Fibroblast of lung (primary cell): ENCODE measurements at places on chromosomes 11 and 22.
A peak's percentile ranks its signal among the peaks of the same experiment; 100 is the strongest.

DNA sequence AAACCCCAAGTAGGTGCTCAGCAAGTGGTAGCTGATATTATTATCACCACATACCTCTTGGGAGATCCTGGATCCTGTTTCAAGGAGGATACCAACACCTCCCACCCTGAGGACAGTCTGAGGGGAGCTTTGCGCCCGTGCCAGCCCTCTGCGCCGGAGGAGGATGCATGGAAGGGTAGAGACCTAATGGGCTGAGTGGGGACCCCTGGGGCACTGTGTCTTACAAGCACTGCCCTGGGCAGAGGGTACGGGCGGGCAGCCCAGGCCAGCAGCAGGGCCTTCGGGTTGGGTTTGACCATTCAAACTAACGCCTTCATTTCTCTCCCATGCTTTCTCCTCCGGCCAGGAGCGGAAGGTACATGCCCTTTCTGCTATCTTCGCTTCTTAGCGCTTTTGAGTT lies 26.3 kb downstream of the MYBPC3 start:
- no peak for DNase-seq

DNA sequence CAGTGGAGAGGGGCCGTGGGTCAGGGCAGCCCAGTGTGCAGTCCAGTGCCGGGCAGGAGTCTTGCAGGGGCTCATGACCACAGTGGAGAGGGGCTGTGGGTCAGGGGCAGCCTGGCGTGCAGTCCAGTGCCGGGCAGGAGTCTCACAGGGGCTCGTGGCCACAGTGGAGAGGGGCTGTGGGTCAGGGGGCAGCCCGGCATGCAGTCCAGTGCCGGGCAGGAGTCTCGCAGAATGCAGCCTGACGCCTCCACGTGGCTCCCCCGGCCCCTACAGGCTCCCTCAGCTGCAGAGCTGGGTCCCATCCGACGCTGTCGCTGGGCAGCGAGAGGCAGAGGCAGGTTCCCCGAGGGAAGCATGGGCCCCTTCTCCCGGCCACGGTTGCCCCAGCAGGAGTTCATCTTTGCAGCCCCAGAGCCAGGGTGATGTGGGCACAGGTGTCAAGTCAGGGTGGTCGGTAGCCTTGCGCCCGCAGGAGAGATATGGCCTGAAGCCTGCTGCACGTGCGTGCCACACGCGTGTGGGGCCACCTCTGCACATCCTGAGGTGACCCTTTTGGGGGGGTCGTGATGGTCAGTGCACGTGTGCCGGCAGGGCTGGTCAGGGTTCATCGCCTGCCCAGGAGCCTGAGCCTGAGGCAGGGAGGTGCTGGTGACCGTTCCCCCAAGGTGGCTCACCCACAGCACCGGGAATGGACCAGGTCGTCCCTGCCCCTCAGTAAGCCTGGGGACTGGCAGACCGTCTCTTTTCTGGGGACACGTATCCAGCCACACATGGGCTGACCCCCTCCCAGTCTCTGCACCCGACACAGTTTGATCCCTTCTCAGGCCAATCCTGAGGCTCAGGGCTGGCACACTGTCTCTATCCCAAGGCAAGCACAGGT lies 2.9 kb downstream of the IFITM5 start:
- no peak for DNase-seq

- no peak for DNase-seq
These were observed 31.3 kb downstream of the BCR start for GRCh38 chr22:23211622-23212021.

DNA sequence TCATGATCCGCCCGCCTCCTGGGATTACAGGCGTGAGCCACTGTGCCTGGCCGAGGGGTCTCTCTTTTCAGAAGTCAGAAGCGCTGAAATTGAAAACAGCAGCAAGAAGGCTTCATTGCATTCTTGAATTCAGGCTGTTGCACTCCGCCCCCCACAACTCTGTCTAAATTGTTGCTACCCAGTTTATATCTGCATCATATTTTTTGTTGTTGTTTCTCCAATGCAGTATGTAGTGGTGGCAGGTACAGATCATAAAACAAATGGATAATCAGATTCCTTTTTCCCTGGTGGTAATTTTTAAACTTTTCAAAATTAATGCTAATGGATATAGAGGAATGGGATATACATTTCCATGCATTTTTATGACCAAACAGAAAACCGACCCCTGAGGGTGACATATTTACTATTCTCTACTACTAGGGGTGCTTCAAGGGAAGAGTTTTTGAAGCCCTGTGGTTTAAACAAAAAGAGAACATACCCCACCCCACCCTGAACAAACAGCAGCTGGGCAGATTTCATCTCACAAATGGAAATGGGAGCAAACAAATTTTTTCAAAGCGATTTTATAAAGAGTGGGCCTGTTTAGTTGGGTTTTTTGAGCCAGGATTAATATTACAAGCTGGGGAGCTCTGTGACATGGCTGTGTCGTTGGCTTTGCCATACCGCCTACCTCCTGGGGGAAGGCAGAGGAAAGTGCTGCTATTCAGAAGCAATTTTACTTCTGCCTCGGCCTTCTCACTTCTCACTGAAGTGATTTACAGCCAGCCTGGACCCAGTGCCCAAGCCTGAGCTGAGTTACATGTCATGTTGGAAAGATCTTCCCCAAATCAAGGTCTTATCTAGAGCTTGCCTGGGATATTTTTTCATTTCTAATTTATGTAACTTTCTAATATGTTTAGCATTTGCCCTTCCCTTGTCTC lies 16.0 kb upstream of the TMA7B start:
- DNase-seq, result no peak

- peak; percentile 96 for DNase-seq
These were observed 93.8 kb upstream of the BLID start for GRCh38 chr11:122209619-122210366.

- no peak for DNase-seq
These were observed 421.0 kb upstream of the API5 start for GRCh38 chr11:42890773-42891172.

- DNase-seq, result no peak
These were observed 2.2 kb downstream of the B3GNT6 start for GRCh38 chr11:77036398-77036797.
